ENCODE measurements at places on chromosomes 3 and 15.

DNA sequence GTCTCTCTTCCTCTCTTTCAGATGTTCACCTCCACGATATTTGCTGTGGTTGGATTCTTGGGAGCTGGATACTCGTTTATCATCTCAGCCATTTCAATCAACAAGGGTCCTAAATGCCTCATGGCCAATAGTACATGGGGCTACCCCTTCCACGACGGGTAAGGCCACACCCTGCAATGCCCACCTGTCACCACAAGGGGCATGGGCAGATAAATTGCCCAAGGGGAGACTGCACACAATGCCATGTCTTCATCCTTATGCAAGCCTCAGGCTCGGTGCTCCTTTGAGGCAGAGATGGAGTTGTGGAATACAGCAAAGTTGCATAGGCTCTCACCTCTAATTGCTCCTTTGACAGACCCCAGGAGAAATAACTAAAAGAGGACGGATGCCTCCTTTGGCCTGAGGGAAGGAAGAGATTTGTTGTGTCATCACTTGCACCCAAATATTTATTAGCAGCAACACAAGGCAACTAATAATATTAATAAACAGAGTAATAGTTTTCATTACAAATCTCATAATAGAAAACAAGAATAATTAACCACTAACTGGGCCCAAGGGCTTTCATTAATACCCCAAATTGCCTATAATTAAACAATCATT is 13.2 kb downstream of the TM4SF4 start:
- DNase-seq: peak; percentile 41

DNA sequence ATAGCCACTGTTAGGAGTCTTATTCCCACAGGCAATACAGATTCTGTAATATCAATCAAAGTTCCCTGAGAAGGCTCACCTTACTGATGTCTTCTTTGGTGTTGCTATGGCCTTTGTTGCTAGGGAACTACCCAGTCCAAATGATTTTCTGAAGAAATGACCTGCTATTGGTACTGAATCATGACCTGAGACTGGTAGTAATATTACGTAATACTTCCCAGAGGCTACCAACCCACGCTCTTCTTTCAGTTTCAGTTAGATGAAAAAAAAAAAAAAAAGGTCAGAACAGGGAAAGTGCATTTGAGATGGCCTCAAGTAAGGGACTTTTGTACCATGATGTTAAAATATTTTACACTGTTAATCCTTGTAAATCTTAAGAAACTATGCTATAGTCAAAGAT is 1092.5 kb upstream of the EPHA6 start:
- DNase-seq: no peak

DNA sequence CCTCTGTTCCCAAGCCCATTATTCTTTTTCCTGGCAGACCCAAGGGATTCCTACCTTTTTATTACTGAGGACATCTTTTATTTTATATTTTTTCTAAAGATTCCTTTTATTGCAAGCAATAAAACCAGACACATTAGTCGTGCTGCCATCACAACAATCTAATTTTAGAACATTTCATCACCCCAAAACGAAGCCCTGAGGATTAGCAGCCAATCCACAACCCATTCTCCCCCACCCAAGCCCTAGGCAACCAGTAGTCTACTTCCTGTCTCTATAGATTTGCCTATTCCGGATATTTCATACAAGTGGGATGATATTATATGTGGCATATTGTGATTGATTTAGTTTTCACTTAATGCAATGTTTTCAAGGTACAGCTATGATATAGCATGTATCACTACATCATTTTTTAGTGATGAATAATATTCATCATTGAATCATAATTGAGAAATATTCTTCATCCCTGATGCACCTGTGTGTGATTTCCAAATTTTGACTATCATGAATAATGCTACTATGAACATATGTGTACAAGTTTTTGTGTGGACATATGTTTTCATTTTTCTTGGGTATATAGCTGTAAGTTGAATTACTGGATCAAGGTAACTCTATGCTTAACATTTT is 65.7 kb downstream of the IL1RAP start:
- no peak for DNase-seq

DNA sequence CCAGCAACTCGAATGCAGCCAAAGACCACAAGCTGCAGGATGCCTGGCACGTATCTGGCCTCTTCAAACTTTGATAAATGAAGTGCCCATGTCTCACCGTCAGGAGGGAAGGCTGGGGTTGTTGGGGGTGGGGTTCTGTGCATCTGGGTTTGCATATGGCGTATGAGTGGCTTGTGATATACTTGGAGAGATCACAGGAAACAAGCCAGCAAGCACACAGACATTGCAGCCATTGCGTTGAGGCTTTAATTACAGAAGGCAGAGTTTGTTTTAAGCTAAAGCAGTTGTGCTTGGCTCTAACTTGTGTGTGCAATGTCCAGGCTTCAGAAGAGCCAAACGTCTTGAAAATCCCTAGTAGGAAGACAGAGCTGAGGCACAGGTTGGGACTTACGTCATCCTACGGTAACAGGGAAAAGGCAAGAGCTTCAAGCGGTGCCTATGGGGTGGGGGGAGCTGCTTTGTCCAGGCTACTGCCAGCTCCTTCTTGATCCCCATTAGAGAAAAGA is 109.2 kb downstream of the ASB7 start:
- DNase-seq: no peak

GRCh38 chr3:27802425-27802824 is 80.3 kb upstream of the EOMES start:
- no peak for DNase-seq

DNA sequence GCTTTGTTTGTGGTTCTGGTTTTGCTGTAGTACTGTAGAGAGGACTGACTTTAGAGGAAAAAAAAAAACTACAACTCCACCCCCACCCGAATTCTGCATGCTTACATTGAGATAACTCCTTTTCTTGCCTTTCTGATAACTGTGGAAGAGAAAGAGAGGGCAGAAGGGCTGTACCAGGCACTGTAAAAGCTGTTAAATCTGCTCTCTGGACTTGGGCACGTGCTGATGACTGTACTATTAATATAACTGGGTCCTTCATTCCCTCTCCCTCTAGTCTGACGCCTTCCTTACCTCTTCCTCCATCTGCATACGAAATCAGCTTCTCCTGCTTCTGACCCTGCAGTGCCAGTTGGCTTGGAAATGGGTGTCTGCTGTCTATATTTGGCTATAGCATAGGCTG is 15.0 kb downstream of the MAPKBP1 start:
- DNase-seq: no peak

DNA sequence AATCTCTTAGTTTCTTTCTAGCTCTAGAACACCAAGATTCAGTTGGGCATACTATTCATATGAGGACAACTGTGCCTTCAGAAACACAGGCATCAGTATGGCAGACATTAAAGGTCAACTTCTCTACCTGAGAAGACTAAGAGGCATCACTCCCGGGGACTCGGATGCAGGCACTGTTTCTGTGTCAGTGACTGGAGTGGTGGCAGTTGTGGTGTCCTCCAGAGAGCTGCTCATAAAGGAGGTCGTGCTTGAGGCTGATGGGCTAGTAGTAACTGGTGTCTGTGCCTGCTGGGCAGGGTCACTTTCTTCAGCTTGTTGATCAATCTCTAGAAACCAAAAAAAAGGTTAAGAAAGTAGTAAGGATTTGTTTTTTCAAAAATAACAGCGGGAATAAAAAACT is 75.2 kb downstream of the FBXL22 start:
- no peak for DNase-seq

DNA sequence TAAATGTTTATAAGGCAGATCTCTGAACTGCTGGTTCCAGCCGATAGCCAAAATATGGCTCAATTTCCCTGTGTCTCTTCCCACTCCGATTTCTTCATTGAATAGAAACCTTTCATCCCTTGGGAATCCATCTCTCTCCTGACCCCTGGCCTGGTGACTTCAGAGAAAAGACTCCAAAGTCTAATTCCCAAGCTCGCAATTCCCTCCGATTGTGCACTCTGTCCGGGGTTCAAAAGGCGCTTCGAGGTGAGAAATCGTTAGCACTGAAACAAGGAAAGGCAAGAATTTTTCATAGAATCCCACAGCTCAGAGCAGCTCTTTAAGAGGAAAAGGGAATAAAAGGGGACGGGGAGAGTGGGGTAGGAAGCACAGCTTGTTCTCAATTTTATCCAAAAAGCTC is 18.4 kb upstream of the RAD18 start:
- no peak for DNase-seq

- no peak for DNase-seq
Observed at GRCh38 chr15:78605680-78606079, 15.1 kb downstream of the CHRNA3 start.

GRCh38 chr15:61421470-61421869 is 192.4 kb upstream of the RORA start:
- no peak for DNase-seq

DNA sequence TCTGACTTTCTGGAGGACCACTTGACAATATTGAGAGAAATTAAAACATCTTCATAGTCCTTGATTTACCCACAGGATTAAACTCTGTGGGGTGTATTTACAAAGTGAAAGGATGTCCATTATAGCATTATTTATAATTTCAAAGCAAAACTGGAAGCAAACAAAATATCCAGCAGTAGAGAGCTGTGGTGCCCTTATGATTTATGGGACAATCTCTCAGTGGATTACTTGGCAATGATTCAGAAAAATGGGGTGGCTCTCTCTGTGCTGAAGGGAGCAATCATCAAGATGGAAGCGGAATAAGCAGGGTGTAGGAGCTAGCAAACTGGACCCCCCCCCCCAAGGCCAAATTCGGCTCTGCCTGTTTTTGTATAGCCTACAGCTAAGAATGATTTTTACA is 9.0 kb downstream of the PPCDC start:
- no peak for DNase-seq

GRCh38 chr3:1404270-1404962 is 311.6 kb downstream of the CNTN6 start:
- DNase-seq: no peak

Measured in KBM-7 (cell line).